PC-9 (cell line): ENCODE measurements at places on chromosomes 16 and 17.
A peak's percentile ranks its signal among the peaks of the same experiment; 100 is the strongest.

- H3K4me3 ChIP-seq = no peak overlapping the region
- no peaks in the 10 kb centered on the region for H3K36me3 ChIP-seq
- H3K27ac ChIP-seq = no peak overlapping the region
- no peaks in the 10 kb centered on the region for H3K4me1 ChIP-seq
- H3K27me3 ChIP-seq = no peaks in the 10 kb centered on the region
- DNase-seq = no peak
Measured at GRCh38 chr16:87344931-87345631, 27.9 kb upstream of the C16orf95 start.

DNA sequence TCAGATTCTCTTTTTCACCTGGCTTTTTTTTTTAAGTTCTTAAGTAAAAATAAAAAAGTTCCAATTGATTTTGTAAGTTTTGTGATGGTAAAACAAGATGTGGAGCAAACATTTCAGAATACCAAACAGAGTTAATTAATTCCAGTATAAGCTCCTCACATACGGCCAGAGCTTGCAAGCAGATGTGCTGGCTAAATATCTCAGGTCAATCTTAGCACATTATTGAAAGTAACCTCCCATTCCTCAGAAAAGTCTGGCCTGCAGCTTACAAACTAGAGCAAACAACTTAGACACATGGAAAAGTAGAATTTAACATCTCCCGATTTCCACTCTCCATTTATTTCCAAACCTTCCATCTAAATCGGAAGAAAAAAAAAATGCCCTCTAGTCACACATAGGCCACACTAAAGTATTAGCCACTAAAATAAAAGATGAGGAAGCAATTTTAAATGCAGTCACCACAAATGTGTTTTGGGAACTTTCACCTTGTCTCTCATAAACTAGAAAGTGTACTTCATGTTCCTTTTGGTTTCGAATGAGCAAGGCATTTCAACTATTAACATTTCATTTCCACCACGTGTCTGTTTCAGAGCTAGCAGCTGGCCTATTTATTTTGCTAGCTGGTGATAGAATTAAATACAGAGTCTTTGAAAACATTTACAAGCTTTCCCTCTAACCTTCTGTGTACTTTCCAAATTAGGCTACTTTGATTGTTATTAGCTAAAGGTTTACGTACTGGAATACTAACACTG lies 143.3 kb downstream of the STX8 start:
- H3K4me1 ChIP-seq = 0 out of 2 replicates have a peak, but pooled peaks cover 7% of the 10 kb centered on the region
- no peak overlapping the region for H3K27ac ChIP-seq
- no peaks in the 10 kb centered on the region for H3K36me3 ChIP-seq
- H3K27me3 ChIP-seq = no peaks in the 10 kb centered on the region
- no peak for DNase-seq

DNA sequence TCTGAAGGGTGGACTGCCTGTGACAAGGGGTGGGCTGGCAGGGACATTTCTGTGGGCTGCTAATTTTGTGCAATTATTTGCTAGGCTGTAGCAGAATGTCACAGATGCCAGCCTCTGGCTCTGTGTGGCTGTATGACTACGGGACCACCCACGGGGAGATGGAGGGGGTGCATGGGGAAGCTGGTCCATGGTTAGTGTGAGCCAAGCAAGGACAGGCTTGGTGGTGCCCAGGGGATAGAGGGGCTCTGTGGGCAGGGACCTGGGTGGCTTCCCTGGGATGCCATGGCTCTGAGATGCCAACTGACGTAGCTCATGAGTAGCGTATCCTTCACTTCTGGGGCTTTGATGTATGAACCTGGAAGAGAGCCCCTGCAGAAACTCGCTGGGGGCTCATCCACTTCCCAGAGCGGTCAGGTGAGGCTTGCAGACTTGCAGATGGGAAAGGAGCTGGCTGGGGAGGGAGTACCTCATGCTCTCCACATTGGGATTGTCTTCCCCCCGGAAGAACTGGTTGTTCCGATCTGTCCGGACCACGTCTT lies 87.2 kb downstream of the TBC1D16 start:
- no peak overlapping the region for H3K27ac ChIP-seq
- H3K36me3 ChIP-seq = no peaks in the 10 kb centered on the region
- no peak for DNase-seq

GRCh38 chr16:58264961-58265479 lies 29.8 kb downstream of the PRSS54 start:
- no peak overlapping the region for H3K4me3 ChIP-seq
- peak overlapping the region; percentile 46; the same call in 1 of the 2 replicates for H3K27ac ChIP-seq
- 0 out of 2 replicates have a peak, but pooled peaks cover 12% of the 10 kb centered on the region for H3K36me3 ChIP-seq
- peak; percentile 51 for DNase-seq
- H3K27me3 ChIP-seq = no peaks in the 10 kb centered on the region
